Panc1 (cell line): ENCODE measurements at places on chromosomes 5 and 9. TPM values are rescaled to one million over a fixed set of nuclear protein-coding genes. Genes with fewer than 3 reads are reported as not detected.

The TMEM161B gene
- 16.3 TPM for total RNA-seq

The LMBRD2 gene
- 7.1 TPM for total RNA-seq

The EIF4EBP3 gene
- total RNA-seq: 8.6 TPM

The SPATA31C1 gene
- not detected for total RNA-seq

The LCN12 gene
- total RNA-seq: 2.5 TPM

The INSL6 gene
- not detected for total RNA-seq

The NDFIP1 gene
- total RNA-seq: 40.9 TPM

The CAMK4 gene
- total RNA-seq: 0.39 TPM

GRCh38 chr9:99024959-99025358, 80.0 kb upstream of the TGFBR1 start:
- no peaks in the 10 kb centered on the region for H3K27me3 ChIP-seq
- H3K27ac ChIP-seq: no peak overlapping the region
- H3K4me3 ChIP-seq: no peak overlapping the region
- no peaks in the 10 kb centered on the region for H3K36me3 ChIP-seq
- no peaks in the 10 kb centered on the region for H3K4me1 ChIP-seq

GRCh38 chr5:30502277-30502676, 691.2 kb upstream of the CDH6 start:
- H3K4me3 ChIP-seq: no peak overlapping the region
- DNase-seq: peak; percentile 7
- H3K4me1 ChIP-seq: no peaks in the 10 kb centered on the region
- H3K36me3 ChIP-seq: no peaks in the 10 kb centered on the region
- H3K27ac ChIP-seq: no peak overlapping the region

DNA sequence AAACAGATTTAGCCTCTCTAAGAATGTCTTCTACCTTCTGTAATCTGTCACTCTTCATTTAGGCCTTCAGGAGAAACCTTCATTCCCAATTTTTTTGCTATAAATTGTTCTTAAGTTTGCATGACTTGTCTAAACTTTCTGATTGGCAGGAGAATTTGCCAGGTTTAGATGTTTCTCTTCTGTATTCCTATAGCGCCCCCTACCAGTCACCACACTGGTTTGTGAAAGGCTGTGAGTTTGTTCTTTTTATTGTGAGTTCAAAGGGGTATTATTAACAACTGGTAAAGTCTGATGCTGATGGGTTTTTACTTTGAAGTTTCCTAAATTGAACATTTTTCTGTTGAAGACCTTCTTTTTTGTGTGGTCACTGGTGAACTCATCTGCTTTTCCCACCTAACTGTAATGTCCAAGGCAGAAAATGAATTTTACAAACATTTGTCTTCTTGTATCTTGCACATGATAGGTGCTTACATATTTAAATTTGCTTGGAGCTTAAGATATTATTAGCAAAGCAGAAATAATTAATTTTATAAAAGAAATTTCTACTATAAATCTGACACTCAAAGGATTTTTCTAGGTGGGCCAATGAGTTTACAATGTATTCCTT, 18.4 kb upstream of the F2RL2 start:
- H3K36me3 ChIP-seq: no peaks in the 10 kb centered on the region
- H3K27me3 ChIP-seq: no peaks in the 10 kb centered on the region
- no peak overlapping the region for H3K27ac ChIP-seq

GRCh38 chr9:71098801-71099200, 22.6 kb downstream of the TRPM3 start:
- H3K4me1 ChIP-seq: no peaks in the 10 kb centered on the region
- H3K4me3 ChIP-seq: no peak overlapping the region
- no peaks in the 10 kb centered on the region for H3K27me3 ChIP-seq
- H3K27ac ChIP-seq: no peak overlapping the region
- no peak for DNase-seq

- H3K27me3 ChIP-seq: no peaks in the 10 kb centered on the region
- H3K27ac ChIP-seq: no peak overlapping the region
- no peak overlapping the region for H3K4me3 ChIP-seq
- DNase-seq: no peak
These were observed 188.5 kb downstream of the TRIM32 start for GRCh38 chr9:116875576-116875975.

- no peaks in the 10 kb centered on the region for H3K27me3 ChIP-seq
- DNase-seq: no peak
- no peak overlapping the region for H3K4me3 ChIP-seq
- H3K4me1 ChIP-seq: no peaks in the 10 kb centered on the region; the same call in 1 of the 2 replicates
- no peaks in the 10 kb centered on the region for H3K36me3 ChIP-seq
These were observed 213.6 kb upstream of the S1PR3 start for GRCh38 chr9:88777498-88778312.

DNA sequence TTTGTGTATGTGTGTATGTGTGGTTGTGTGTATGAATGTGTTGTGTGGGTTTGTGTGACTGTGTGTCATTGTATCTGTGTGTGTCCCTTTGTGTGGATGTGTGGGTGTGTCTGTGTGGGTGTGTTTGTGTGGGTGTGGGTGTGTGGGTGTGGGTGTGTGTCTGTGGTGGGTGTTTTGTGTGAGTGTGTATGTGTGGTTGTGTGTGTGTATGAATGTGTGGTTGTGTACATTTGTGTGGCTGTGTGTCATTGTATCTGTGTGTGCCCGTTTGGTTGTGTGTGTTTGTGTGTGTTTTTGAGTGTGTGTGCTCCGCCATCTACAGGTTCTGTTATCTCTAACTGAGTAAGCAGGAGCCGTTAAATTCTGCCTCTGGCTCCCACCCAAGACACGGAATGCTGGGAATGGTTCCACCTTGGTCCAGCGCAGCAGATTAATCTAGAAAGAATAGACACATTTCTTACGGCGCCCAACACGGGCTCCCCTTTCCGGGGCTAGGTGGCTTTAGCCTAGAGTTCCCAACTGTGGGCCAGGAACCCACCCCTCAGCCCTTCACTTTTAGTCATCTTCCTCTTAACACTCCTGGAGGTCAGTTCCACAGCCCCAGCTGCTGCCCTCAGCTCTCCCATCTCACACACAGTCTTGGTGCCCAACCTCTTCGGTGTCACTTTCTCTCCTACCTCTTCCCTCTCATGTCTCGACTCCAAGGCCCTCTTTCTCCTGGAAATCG, 197.1 kb downstream of the TTLL11 start:
- H3K27ac ChIP-seq: no peak overlapping the region
- H3K4me3 ChIP-seq: no peak overlapping the region
- DNase-seq: no peak
- no peaks in the 10 kb centered on the region for H3K27me3 ChIP-seq

DNA sequence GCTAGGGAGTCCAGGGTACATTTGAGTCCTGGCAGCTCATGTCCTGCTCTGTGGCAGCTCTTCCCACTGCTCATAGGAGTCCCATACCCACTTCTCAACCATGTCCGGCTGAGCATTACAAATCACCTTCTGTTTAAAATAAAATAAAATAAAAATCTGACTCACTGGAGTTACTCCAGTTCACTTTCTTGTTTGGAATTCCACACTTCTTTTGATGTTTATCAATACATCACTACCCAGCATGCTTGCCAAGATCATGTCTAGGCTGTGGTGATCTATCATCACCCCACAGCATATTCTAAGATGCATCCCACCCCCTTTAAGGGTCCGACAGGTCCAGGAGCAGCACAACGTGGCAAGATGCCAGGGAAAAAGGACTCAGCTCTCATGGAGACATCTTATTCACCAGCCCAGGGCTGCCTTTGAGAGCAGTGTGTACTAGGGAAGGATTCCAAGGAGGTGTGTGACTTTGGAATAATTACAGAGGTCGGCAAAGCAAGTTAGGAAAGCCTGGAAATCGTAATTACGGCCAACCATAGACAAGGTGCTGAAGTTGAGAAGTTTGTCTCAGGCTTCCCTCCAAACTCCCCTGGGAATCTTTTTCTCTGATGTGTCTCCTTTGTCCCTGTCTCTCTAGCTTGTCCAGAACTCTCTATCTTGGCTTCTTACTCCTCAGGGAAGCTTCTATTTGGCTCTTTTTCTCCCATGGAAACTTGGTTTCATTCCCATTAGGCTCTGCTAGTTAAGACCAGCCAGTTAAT, 111.4 kb upstream of the SLC1A3 start:
- H3K27ac ChIP-seq: no peak overlapping the region
- no peaks in the 10 kb centered on the region for H3K36me3 ChIP-seq
- no peak for DNase-seq
- H3K4me3 ChIP-seq: no peak overlapping the region
- H3K4me1 ChIP-seq: no peaks in the 10 kb centered on the region
- no peaks in the 10 kb centered on the region for H3K27me3 ChIP-seq

- H3K27me3 ChIP-seq: no peaks in the 10 kb centered on the region; the same call in 1 of the 2 replicates
- DNase-seq: no peak
- no peak overlapping the region for H3K27ac ChIP-seq
- H3K4me3 ChIP-seq: no peak overlapping the region
- no peaks in the 10 kb centered on the region for H3K36me3 ChIP-seq
These were observed 86.7 kb downstream of the PRKACG start for GRCh38 chr9:68927165-68927564.

- no peaks in the 10 kb centered on the region for H3K36me3 ChIP-seq
- no peaks in the 10 kb centered on the region for H3K27me3 ChIP-seq
- DNase-seq: no peak
These were observed 15.6 kb upstream of the DMXL1 start for GRCh38 chr5:119055294-119055693.
